ENCODE measurements at places on chromosomes 3 and 15.

DNA sequence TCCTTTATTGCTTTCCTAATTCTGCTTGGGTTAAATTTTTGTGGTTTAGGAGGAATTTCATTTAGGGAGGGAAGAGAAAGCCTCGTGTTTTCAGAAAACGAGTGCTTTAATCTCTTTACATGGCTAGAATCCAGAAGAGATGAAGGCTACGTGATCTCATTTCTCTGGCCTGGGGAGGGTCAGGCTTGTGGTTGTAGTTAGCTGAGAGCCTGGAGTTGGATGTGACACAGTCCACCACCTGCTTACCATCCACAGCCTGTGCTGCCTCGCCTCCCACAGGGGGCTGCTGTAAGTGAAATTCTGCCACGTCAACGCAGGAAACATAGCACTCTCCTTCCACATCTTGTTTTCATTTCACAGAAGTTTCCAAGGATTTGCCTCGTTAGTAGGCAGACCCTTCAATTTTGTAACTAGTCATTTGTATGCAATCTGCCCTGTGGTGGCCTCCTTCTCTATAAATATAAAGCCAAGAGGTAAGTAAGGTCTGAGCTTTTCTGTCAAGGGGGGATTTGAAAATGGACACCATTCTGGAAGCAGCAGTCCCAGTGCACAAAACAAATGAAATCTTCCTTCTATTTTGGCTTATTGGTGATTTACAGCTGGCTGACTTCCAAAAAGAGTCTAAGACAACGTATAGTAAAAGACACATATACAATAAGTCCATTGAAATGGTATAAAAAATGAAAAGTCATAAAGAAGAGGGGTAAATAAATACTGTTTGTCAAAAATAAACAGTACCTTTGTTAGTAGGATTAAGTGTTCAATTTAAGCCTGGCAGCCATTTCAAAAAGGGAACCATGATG lies 3.4 kb downstream of the GXYLT2 start:
- no peak for DNase-seq

DNA sequence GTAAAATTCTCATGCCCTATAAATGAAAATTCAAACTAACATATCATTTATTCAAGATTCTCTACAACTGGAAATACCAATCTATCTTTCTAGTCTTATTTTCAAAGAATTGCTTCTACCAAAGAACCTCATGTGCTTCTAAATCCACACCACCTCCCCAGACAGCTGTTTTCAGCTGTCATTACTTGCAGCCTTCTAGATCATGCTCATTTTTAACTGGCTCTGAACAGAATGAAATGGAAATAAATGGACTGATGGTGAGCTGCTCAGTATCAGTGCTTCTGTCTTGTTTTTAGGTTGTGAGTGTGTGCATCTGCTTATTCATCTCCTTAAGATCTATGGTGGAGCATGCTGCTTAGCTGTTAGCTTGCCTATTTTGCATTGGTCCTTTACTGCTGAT lies 29.4 kb downstream of the GOLGB1 start:
- no peak for DNase-seq

- DNase-seq, result no peak
Measured at GRCh38 chr3:173635826-173636225, 238.3 kb downstream of the NLGN1 start.

GRCh38 chr3:50294492-50295403 lies 2.5 kb upstream of the IFRD2 start:
- DNase-seq, result no peak

- DNase-seq, result no peak
Measured at GRCh38 chr3:140727886-140728285, 50.0 kb downstream of the TRIM42 start.

Measured in activated CD4-positive, alpha-beta T cell treated with anti-CD3 and anti-CD28 coated beads for 24 hours (primary cell).